ENCODE measurements at places on chromosomes 5 and 9. TPM values are rescaled to one million over a fixed set of nuclear protein-coding genes. Genes with fewer than 3 reads are reported as not detected.
A peak's percentile ranks its signal among the peaks of the same experiment; 100 is the strongest.

- DNase-seq, result no peak
Measured at GRCh38 chr5:69271376-69271775, 36.7 kb downstream of the CDK7 start.

DNA sequence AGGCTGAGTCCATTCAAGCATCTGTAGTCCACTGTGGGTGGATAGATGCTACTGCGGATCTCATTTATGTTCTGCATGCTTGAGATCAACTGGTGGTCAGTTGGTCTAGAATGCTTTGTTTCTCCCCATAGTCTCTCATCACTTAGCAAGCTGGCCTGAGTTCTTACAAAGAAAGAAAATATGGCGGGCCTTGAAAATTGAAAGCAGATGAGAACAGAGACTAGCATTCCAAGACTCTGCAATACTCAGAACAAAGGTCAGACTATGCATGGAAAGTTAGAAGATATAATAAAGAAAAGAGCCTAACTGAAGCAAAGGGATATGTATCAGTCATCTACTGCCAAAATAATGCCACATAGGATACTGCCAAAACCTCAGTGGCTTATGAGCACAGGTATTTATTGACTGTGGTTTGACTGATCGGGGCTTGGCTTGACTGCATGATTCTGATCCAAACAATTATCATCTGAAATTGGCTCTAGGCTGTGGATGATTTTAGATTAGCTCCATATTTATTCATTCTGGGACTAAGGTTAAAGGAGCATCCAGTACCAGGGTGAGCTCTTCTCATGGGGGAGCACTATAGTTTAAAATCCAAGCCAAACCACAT lies 258.9 kb downstream of the TAF11L14 start:
- DNase-seq, result no peak

GRCh38 chr5:1004461-1005248 lies 3.9 kb upstream of the NKD2 start:
- peak; percentile 74 for DNase-seq

- peak; percentile 57 for DNase-seq
Measured at GRCh38 chr5:131171276-131171810, 599 bp downstream of the LYRM7 start.

GRCh38 chr5:124056326-124056990 lies 544.5 kb downstream of the CSNK1G3 start:
- no peak for DNase-seq

- DNase-seq, result no peak
Measured at GRCh38 chr9:96006296-96006879, 130.9 kb downstream of the ERCC6L2 start.

ENTREP1 gene
- total RNA-seq, result not detected

TLR4 gene
- total RNA-seq, result not detected
